ENCODE measurements at places on chromosomes 11 and 22.

DNA sequence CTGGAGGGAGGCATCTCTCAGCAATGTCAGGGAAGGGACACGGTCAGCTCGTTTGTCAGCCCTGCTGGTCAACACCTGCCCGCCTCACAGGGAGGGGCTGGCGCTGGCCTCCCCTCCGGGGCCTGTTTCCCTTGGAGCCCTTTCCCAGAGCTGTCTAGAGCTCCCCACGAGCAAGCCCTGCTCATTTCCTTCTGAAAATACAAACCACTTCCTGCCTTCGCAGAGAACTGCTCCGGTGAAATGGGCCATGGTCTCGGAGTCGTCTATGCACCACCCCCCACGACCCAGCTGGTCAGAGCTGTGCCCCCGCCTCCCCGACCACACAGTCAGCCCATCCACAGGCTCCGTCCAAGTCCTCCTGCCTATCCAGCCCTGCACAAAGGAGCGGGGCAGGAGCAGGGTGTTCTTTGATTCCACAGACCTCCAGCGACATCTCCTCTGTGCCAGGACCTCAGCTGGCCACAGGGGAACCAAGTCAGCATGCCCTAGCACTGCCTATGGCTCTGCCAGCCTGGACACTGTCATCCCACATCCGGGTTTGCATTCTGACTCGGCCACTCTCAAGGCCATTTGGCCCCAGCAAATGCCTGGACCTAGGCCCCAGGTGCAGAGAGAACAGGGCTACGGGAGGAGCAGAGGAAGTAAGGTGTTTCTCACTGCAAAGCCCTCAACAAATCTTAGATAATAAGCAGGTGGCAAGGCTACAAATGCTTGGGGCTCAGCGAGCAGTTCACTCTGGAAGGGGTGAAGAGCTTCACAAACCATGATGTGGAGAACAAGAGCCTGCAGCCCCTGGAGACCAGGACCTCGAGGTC, 82.1 kb upstream of the WNT11 start:
- DNase-seq = no peak

DNA sequence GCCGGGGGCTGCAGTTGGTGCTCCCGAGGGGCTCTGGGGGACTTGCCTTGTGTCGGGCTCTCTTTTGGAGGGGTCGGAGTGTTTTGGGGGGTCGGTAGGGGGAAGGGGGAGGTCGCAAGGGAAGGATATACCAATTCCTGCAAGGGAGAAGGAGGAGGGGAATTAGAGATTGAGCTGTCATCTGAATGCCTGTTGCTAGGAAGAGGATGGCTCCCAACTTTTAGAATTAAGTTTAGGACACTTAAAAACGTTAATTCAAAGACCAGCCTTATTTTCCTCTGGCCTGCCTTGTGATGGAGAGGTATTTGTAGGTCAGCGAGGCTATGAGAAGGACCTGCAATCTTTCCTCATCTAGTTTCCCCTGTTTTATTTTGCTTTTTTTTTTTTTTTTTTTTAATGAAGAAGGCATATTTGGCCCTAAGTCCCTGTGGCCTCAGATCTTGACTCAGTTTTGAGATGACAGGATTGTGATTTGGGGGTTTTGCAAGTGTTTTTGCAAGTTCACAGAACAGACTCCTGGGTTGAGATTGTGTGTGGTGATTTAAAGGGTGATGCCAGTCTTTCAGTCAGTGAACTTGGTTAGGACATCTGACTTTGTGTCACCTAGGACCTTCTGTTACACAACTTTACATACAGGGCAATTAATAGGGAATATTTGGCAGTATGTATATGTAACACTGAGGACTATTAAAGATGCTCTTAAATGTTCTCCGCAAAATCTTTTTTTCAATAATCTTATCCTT, 672 bp downstream of the TMEM135 start:
- DNase-seq = no peak

DNA sequence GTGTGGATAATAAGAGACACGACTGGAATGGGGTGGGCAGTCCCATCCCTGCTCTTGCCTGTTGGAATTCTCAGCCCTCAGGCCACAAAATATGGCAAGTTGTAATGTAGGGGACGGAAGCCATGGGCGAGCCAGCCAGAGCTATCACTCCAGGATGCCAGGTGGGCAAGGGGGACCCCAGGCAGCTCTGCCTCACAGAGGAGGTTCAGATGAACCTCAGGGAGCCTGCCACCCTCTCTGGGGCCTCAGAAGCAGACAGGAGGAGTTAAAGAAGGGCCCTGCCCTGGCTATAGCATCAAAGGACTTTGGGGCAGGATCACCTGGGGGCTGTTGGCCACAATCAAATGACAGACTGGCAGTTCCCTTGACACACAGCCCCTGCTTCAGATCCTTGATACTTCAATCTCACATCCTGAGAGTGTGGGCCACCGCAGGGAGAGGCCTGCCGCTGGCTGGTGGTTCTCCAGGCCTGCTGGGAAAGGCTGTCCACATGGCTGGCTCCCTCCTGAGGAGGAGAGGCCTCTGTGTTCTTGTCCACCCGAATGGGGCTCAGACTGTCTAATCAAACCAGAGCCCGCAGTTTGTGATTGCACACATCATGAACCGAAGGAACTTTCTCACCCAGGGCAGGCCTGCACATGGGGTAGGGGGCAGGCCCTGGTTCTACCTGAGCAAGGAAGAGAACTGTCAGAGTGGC, 31.4 kb downstream of the IGLL1 start:
- DNase-seq = no peak

DNA sequence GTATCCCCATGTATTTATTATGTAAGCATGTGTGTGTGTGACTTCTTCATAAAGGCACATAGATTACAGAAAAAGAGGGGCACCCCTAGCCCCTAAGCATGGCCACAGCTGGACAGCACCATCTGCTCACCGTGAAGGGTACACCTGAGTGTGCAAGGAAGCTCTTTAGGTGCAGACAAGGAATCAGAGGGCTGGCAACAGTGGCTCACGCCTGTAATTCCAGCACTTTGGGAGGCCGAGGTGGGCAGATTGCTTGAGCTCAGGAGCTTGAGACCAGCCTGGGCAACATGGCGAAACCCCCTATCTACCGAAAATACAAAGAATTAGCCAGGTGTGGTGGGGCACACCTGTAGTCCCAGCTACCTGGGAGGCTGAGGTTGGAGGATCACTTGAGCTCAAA, 56.3 kb downstream of the DGCR2 start:
- DNase-seq = no peak

DNA sequence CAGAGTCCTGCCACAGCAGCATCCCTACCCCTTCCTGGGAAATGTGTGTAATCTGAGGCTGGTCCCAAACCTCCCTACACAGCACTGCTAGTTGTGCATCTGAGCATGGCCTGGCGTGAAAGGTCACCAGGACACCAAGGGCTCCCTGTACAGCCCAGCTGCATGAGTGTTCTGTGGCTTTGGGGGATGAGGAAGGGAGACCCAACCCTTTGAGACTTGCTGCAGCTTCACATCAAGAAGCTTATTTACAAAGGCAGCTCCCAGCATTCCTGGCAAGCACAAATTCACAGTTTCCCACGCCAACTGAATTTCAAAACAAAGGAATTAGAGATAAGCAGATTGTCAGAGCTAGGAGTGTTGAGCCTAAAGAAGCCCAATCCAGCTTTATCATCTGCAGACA, 32.2 kb downstream of the CSNK2A3 start:
- DNase-seq = no peak

GRCh38 chr11:34330653-34331052, 27.2 kb downstream of the ABTB2 start:
- no peak for DNase-seq

- no peak for DNase-seq
Observed at GRCh38 chr11:11231763-11232162, 121.3 kb downstream of the CSNK2A3 start.

DNA sequence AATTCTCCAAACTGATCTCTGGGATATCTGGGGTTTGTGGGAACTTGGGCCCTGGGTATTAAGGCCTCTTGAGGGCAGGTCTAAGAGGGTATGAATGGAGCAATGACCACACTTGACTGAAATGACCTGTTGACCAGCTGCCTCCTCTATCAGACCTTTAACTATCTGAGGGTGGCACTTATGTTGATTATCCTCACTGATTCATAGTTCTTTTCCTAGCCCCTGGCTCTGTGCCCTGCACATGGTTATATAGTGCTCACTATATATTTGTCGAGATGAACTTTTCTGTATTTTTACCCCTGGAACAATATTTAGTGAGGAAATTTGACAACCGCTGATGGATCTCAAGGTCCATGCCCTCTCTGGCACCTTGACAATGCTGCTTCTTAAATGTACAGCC, 305.5 kb upstream of the PLET1 start:
- DNase-seq = no peak

Data from effector CD4-positive, alpha-beta T cell (primary cell).